Stimulated activated CD4-positive, alpha-beta T cell treated with anti-CD3 and anti-CD28 coated beads, Interleukin-12 subunit alpha, Interleukin-12 subunit beta, amount 100 ng/mL, for 4 hours (primary cell): ENCODE measurements at places on chromosomes 1 and 21.

GRCh38 chr1:240435996-240436566 lies 175.9 kb downstream of the GREM2 start:
- no peak for DNase-seq

DNA sequence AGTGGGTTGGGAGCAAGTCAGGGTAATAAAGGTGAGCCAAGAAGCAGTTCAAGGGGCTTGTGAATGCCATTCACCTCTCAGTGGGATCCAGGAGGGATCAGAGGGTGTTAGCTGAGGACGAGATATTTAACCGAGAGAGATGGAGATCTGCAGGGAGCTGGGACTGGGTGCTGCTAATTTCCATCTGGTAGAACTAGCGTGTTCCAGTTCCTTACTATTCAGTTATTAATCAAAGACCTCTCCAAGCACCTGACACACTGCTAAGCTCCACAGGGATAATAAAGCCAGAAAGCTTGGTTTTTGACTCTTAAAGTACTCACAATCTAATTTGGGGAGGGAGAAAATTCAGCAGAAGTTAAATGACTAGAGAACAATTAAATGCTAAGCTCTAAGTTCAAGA lies 57.7 kb downstream of the ALG14 start:
- no peak for DNase-seq

- DNase-seq = no peak
Measured at GRCh38 chr1:34073028-34073695, 91.9 kb downstream of the CSMD2 start.

GRCh38 chr1:22053017-22053860 lies 730 bp downstream of the CDC42 start:
- peak; percentile 31 for DNase-seq

DNA sequence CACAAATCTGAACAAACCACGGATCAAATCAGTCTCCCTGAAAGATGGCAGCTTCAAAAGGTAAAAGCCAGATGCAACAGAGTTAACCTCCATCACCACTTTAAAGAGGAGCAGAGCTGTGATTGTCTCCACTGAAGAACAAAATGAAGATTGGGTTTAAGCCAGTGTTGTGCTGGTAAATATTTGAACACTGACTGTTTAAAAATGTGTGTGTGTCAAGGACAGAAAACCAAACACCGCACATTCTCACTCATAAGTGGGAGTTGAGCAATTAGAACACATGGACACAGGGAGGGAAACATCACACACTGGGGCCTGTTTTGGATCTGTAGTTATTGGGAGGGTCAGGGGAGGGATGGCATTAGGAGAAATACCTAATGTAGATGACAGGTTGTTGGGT lies 83.9 kb downstream of the ST6GALNAC5 start:
- DNase-seq = no peak

DNA sequence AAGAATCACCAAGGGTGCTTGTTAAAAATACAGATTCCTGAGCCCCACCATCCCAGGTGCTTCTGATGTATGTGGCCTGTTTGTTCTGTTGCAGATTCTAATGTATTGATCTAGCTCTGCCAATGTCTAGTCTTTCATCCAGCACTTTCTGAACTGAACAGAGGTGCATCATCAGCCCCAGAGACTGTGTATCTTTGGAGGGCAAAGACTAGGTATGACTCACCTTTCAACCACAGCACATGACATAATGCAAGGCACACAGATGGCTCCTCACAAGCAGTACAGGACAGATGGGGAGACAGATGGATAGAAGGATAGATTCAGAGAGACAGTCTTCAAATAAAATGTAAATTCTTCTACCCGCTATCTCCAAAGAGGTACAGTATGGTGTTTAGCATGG lies 32.3 kb downstream of the CD58 start:
- no peak for DNase-seq

DNA sequence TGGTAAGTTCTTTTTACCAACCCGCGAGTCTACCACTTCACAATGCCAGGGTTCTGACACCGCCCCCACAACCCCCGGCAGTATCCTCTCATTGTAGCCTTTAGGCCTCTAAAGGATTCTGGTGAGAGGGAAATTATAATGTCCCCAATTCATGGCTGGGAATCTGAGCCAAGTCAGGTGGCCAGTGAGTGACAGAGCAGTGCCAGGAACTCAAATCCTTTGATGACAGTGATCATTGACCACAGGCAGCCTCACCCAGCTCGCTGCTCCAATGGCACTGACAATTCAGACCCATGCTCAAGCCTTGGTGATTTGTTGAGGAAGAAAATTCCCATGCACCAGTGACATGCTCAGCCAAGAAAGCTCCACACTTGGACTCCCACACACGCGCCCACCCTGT lies 63.4 kb upstream of the CSF1 start:
- DNase-seq = no peak

- no peak for DNase-seq
Measured at GRCh38 chr1:112557385-112557784, 48.6 kb downstream of the WNT2B start.

- DNase-seq = no peak
Measured at GRCh38 chr1:10676963-10677362, 119.5 kb downstream of the CASZ1 start.

DNA sequence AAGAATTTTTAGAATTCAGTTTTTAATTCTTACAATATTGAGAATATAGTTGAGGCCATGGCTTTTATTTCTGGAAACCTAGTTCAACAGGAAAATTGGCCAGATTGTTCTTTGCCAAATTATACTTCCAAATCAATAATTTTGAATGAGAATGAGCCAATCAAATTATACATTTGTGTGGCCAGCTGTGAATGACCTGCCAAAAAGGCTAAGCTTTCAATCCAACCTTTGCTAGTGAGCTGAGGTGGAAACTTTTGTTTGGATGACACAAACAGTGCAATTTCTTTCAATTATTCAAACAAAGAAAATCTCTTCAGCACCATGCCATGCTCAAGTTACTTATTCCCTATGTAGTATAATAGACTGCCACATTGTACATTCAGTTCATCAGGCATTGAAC lies 167.8 kb downstream of the PATJ start:
- DNase-seq = no peak

DNA sequence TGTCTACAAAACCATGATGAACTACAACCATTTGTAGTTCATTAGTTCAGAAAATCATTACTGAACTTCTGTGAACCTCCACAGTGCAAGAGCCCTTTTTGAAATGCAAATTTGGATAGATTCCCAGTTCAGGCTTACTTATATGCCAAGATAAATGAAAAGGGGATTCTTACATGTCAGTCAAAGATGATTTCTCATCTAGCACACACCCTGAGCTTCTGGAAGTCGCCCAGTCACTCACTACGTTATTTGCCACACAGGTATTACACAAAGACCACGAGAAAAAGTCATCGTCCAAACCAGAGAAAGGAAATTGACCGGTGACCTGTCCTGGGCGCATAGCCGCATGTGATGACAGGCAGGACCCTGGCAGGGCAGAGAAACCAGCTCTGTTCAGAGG lies 41.8 kb downstream of the ETS2 start:
- DNase-seq = no peak

- DNase-seq = no peak
Measured at GRCh38 chr1:93595743-93596142, 85.9 kb downstream of the BCAR3 start.

DNA sequence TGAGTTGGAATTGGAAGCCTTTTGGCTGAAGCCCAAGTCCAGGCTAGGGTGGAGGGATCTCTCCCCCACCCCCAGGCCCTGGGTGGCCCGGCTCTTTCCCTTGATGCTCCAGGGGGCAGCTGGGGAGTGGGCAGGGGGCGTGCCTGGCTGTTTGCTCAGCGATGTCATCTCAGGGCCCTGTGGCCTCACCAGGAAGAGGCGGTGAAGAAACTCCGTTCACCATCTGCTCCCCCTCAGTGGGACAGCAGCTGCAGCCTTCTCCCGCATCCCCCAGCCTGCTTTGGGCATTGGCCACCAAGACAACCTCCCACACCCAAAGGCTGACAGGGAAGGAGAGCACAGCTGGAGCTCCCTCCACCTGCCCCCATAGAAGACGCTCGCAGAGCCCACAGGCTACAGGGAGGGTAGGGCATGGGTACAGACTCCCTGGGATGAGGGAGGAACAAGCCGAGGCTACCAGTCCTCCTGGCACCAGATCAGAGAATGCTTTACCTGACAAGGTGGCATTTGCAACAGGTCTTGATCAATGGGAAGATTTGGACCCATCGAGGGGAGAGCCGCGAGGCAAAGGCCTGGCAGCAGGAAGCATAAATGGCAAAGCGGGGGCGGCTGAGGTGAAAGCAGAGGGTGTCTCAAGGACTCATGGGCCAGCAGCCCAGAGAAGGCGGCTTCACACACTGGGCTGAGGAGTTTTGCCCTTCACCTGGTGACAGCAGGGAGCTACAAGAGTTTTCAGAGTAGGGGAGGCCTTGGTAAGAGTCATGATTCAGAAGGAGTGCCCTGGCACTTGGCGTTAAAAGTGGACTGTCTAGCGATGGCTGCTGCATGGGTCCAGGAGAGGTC lies 6.5 kb upstream of the GUCA2A start:
- DNase-seq = no peak

GRCh38 chr1:204335085-204335484 lies 24.6 kb downstream of the PLEKHA6 start:
- no peak for DNase-seq

DNA sequence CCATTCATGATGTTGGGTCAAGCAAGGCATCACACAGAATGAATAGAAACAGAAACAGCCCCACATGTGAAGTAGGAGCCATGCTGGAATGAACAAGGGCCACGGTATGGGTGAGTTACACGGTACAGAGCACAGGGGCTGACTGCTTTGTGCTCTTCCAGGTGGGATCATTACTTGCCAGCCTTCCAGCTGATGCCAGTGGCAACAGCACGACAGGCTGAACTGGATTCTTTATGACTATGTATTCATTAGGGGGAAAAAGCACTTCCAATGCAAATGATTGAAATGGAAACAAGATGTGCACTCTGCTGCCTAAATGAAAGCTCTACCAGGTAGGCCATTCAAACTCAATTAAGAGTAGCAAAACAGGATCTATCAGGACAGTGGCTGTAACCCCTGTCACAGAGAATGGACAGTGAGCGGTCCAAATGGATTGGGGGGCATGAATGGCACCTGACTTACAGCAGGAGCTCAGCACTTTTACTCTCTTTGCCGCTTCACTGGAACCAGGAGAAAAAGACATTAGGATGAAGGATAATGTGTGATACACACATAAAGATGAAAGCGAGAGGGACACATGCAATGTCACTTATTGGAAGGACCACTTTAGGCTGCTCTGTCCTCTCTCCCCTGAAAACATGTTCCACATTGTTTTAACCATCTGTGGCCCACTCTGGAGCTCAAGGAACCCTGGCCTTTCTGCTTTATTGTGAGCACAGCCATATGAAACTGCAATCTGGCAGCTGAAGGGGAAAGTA lies 23.4 kb upstream of the IRF2BP2 start:
- DNase-seq = no peak

- DNase-seq = no peak
Measured at GRCh38 chr1:201636097-201636496, 97.2 kb downstream of the NAV1 start.

GRCh38 chr1:57591842-57592241 lies 168.0 kb upstream of the DAB1 start:
- no peak for DNase-seq

- no peak for DNase-seq
Measured at GRCh38 chr1:9366943-9367780, 74.5 kb downstream of the SPSB1 start.

GRCh38 chr1:6292102-6292501 lies 31.2 kb upstream of the GPR153 start:
- no peak for DNase-seq

DNA sequence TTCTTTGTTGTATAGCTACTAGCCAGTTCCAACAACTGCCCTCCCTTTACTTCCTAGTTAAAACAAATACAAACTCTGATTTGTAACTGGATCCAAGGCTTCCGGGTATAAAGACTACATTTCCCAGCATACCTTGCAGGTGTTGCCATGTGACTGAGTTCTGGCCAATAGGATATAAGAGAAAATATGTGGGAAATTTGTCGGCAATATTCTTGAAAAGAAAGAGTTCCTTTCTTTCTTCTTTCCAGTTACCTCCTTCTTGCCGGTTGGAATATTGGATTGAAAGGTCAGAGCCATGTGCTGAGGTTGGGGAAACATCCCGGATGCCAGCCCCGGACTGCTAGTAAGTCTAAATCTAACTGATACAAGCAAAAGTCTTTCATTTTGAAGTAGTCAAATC lies 23.0 kb upstream of the ZBTB40 start:
- DNase-seq = no peak

- DNase-seq = peak; percentile 56
Measured at GRCh38 chr1:27605796-27606707, 2.1 kb upstream of the AHDC1 start.

DNA sequence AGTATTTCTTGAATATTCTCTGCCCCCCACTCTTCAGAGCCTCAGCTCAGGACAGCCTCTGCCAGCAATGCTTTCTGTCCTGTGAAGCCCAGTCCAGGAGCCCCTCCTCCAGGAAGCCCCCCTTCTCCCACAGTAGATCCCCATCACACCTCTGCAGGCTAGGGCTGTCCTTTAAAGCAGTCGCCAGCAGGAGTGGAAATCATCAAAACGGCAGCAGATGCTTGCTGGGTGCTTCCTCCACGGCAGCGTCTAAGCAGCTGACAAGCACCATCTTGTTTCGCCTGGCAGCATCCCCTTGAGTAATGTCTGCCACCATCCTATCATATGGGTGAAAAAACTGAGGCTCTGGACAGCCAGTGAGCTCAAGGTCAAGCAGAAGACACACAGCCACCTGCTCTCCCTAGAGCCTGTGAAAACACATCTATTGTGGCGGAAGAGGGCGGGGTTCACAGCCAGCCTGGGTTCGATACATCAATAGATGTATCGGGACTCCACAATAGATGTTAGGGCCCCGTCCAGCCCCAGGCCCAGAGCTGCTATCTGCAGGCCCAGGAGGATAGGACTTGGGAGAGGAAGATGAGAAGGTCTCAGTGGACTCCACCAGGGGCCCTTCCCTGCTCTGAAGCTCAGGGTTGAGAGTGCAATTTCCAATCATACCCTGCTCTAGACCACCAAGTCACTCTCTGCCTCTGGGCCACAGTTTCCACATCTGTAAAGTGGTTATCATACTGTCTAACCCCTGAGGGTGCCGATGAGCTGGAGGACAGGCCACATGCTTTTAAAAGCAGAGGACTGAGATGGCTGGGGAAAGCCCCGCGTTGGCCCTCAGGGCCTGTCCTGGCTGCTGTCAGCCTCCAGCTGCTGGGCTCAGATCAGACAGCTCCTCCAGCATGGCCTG lies 17.5 kb downstream of the RUNX3 start:
- no peak for DNase-seq

DNA sequence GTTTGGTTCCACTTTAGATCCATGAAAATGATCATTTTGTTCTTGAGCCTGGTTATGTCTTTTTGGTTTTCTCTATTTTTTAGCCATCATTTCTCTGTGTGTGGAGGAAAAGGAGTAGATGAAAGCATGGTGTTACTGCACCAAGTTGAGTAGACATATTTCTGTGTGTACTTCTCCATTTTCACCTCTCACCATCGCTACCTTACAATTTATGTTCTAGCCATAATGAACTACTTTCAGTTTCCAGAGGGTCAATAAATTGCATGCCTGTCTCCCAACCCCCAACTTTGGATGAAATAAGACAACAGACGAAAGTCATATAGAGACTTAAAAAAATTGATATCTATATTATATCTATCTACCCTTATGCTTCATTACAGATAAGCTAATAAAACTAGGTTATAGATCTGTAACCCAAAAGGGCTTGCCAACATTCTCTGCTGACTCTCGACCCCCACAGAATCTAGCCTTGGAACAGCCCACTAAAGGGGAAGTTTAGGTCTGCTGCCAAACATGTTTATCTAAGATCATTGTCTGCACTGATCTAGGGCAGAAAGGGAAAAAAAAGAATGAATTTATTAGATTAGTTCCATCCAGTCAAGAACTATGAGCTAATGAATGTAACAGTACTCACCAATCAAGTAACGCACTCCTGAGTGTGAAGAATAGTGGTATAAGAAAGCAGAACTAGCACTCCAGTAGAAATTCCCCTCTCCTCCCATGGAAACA lies 7.5 kb upstream of the MAN1A2 start:
- DNase-seq = no peak
